SJSA1 (cell line): ENCODE measurements at places on chromosomes 12 and 14. TPM values are rescaled to one million over a fixed set of nuclear protein-coding genes. Genes with fewer than 3 reads are reported as not detected.

The PRPH gene
- not detected in 2 replicates for total RNA-seq

The NINJ2 gene
- total RNA-seq, result not detected in 2 replicates

The LHX5 gene
- total RNA-seq, result not detected in 2 replicates

The GPR68 gene
- total RNA-seq, result not detected in 2 replicates

- peak; percentile 60 for DNase-seq
These were observed at the start of gene PRKD1 for GRCh38 chr14:29927376-29928116. Gene PRKD1 (minus strand): TSS chr14:29927847.

DNA sequence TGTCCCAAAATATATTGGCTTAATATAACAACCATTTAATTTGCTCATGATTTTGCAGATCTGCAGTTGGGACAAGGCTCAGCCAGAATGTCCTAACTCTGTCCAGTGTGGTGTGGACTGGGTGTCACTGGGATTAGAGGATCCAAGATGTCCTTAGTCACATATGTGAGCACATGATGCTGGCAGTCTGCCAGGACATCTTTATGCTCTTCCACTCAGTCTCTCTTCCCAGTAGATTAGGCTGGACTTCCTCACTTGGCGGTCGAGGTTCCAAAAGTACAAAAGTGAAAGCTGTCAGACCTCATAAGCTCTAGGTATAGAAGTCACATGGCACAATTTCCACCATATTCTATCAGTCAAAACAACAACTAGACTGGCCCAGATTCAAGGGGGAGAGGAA is 167.9 kb upstream of the NTF3 start:
- DNase-seq, result no peak

DNA sequence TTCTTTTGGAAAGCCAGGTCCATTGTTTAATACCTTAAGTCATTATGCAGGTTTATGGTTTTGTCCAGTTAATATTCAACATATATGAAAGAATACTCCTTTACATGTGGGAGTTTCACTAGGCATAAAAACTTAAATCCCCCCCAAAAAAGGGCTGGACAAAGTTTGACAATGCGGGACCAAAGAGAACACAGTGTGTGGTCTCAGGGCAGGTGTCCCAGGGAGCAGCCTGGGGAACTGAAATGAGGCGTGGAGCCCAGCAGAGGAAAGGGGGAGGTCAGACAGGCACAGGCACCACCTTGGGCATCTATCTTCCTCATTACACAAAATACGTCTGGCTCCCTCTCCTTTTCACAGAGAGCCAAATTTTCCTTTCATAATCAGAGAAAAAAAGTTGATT is 22.5 kb downstream of the PKP2 start:
- no peak for DNase-seq
